Sigmoid colon (tissue), 7 donors: ENCODE measurements at places on chromosomes 12 and 14.

- H3K4me1 ChIP-seq: peaks cover 50% of the 10 kb centered on the region
- no peak overlapping the region for H3K4me3 ChIP-seq
- H3K36me3 ChIP-seq: no peaks in the 10 kb centered on the region
- H3K27me3 ChIP-seq: no peaks in the 10 kb centered on the region
- no peak for DNase-seq
- H3K27ac ChIP-seq: peak overlapping the region; percentile 48
These were observed 16.2 kb downstream of the SYNE3 start for GRCh38 chr14:95500201-95500681.

- H3K36me3 ChIP-seq: no peaks in the 10 kb centered on the region
- no peaks in the 10 kb centered on the region for H3K4me1 ChIP-seq
- peak overlapping the region; percentile 29 for H3K4me3 ChIP-seq
- peak overlapping the region; percentile 58 for H3K27ac ChIP-seq
- no peaks in the 10 kb centered on the region for H3K27me3 ChIP-seq
These were observed 1.5 kb downstream of the SPX start for GRCh38 chr12:21527451-21528180.

GRCh38 chr12:89163918-89164317 lies 188.4 kb downstream of the DUSP6 start:
- H3K27ac ChIP-seq: no peak overlapping the region
- no peaks in the 10 kb centered on the region for H3K27me3 ChIP-seq
- no peak for DNase-seq
- H3K4me3 ChIP-seq: no peak overlapping the region
- peaks cover 53% of the 10 kb centered on the region for H3K4me1 ChIP-seq
- no peaks in the 10 kb centered on the region for H3K36me3 ChIP-seq

- no peak overlapping the region for H3K4me3 ChIP-seq
- H3K4me1 ChIP-seq: no peaks in the 10 kb centered on the region
- H3K27ac ChIP-seq: no peak overlapping the region
- no peak for DNase-seq
- no peaks in the 10 kb centered on the region for H3K36me3 ChIP-seq
- no peaks in the 10 kb centered on the region for H3K27me3 ChIP-seq
These were observed 232.0 kb downstream of the BTG1 start for GRCh38 chr12:91913651-91914050.

DNA sequence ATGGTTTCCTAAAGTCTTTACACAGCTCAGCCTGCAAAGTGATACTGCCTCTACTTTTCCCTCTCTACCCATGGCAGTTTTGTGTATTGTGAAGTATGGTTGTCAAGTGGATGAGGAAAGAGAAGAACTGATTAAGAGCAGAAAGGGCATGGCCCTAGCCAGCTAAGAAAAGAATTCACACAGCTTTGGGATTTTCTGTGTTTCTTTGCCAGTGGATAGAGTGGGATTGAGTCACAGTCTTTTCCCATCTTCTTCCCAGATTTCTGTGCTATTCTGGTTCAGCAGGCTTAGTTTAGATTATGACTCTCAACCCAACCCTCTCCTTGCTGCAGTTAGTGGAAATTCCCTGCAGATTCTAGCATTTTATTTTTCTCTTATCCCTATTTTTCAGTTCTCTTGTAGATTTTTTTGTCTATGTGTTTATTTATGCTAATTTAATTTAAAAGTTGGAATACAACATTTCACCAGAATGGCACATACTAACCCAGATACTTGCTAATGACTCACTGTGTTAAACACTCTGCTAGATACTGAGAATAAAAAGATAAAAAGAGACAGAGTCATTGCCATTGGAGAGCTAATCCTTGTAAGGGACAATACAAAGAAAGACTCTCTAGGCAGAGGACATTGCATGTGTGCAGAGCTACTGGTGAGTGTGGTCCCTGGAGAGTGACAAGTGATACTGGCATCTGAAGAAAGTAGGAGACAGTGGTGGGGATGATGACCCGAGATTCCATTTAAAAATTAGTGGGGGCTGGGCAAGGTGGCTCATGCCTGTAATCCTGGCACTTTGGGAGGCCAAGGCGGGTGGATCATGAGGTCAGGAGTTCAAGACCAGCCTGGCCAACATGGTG lies 106.3 kb downstream of the ST8SIA1 start:
- no peaks in the 10 kb centered on the region for H3K36me3 ChIP-seq
- no peak overlapping the region for H3K27ac ChIP-seq
- no peaks in the 10 kb centered on the region for H3K4me1 ChIP-seq

GRCh38 chr12:18430425-18431048 lies 169.2 kb downstream of the PIK3C2G start:
- no peak for DNase-seq
- no peaks in the 10 kb centered on the region for H3K27me3 ChIP-seq
- no peaks in the 10 kb centered on the region for H3K36me3 ChIP-seq
- H3K4me1 ChIP-seq: peaks cover 3% of the 10 kb centered on the region

- H3K27me3 ChIP-seq: no peaks in the 10 kb centered on the region
- DNase-seq: no peak
- peaks cover 3% of the 10 kb centered on the region for H3K4me1 ChIP-seq
- H3K27ac ChIP-seq: no peak overlapping the region
- H3K4me3 ChIP-seq: no peak overlapping the region
These were observed 5.8 kb upstream of the NEMF start for GRCh38 chr14:49858383-49858782.

DNA sequence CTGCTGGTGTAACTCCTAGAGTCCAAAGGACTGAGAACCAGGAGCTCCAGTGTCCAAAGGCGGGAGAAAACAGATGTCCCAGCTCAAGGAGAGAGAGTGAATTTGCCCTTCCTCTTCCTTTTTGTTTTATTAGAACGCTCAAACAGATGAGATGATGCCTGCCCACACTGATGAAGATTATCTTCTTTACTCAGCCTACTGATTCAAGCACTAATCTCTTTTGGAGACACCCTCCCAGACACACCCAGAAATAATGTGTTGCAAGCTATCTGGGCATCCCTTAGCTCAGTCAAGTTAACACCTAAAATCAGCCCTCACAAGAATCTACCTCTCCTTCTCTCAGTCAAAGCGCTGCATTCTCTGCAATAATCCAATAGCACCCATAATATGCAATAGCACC lies 78.2 kb upstream of the BCL2L14 start:
- H3K4me1 ChIP-seq: no peaks in the 10 kb centered on the region
- no peak for DNase-seq
- H3K27ac ChIP-seq: no peak overlapping the region
- no peaks in the 10 kb centered on the region for H3K36me3 ChIP-seq
- H3K4me3 ChIP-seq: no peak overlapping the region

DNA sequence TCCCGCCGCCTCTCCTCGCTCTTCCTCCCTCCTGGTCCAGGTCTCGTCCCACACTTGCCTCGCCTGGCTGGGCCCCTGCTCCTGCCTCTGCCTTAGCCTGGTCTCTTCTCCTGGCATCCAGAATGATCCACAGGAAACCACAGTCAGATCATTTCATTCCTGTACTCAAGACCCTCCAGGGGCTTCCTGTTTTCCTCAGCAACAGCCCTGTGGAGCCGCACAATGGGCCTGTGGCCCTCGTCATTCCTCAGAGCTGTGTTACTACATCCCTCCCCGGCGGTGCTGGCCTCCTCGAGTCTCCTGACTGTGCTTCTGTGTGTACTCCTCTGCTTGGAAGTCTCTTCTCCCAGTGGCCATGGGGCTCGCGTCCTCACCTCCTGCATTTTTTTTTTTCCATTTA lies 20.1 kb downstream of the ATP6V0A2 start:
- H3K4me1 ChIP-seq: no peaks in the 10 kb centered on the region
- peaks cover 5% of the 10 kb centered on the region for H3K36me3 ChIP-seq
- no peaks in the 10 kb centered on the region for H3K27me3 ChIP-seq
- no peak overlapping the region for H3K27ac ChIP-seq
- H3K4me3 ChIP-seq: no peak overlapping the region

DNA sequence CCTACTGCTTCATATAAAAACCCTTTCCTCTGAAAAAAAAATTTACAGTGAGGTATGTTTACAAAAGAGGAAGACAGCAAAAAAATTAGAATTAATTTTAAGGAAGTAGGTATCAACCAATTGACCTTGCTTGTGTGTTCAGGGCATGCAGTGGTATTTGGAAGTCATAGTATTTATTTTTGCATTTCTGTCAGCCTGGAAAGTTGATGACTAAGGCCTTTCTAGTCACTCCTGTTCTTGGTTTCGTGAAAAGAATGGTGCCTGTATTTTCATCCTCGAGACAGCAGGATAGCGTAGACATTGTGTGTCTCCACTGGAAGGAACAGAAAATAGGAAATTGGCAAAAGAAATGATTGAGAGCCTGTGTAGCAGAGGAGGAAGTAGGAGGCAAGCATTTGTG lies 24.5 kb downstream of the SLC16A7 start:
- H3K27ac ChIP-seq: no peak overlapping the region
- no peaks in the 10 kb centered on the region for H3K27me3 ChIP-seq
- H3K36me3 ChIP-seq: no peaks in the 10 kb centered on the region
- H3K4me1 ChIP-seq: peaks cover 8% of the 10 kb centered on the region

DNA sequence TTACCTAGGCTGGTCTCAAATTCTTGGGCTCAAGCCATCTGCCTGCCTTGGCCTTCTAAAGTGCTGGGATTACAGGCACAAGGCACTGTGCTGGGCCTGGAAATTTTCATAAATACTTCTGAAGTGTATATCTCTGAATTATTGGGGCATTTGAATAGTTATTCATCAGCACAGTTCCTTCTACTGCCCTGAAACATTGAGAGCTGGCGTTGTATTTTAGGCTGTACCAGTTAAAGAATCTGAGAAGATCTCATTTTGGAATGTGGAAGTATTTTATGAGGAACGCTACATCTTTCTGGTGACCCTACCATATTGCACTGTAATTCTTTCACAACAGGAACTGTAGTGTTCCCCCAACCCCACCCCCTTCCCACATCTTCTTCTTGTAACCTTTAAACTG lies 349.0 kb upstream of the RGS6 start:
- H3K36me3 ChIP-seq: no peaks in the 10 kb centered on the region
- H3K4me1 ChIP-seq: peaks cover 11% of the 10 kb centered on the region
- no peak overlapping the region for H3K4me3 ChIP-seq
- DNase-seq: no peak
- H3K27me3 ChIP-seq: no peaks in the 10 kb centered on the region

DNA sequence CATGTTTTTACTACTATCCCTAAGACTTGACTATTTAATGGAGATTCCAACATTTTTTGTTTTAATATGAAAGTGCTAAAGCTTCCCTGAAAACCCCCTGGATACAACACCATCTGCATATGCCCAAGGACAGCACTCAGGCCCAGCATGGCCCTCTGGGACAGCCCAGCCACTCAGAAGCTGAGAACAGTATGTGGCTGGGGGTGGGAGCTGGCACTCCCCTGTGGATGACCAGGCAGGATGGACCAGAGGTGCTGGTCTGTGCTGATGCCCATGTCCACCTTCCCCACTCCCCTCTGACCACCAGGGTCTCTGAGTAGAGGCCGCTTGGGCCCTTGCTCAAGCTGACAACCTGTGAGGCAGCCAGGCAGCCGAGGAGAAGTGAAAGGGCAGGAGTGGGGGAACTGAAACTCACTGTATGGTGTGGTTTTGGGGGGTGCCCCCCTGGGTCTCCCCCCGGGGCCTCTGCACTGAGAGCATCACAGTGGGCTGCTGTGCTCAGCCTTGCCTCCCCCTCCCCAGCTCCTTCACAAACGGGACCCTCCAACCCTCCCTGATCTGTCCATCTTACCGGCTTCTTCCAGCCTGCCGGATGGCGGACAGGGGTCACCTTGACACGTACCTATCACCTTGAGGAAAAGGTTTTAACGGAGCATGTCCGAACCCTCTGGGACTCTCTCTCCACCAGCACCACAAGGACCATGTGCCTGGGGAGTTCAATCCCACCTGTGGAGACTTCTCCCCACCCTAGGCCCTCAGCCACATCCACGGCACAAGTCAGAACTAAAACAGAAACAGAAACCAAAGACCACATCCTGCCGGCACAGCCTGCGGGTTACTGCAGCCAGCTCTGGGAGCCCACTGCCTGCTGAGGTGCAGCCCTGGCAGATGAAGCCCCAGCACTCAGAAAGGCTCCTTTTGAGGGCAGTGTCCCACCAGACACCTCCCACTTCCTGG lies at the start of gene TMEM229B:
TSS of gene TMEM229B (minus strand) at position 785 of the 957 bp plus-strand sequence. CDS start 14,798 bp downstream, outside the sequence.
- peak within 1 kb of the TSS; percentile 33 for H3K4me3 ChIP-seq
- H3K36me3 ChIP-seq: no peaks in the 10 kb centered on the region
- no peak for DNase-seq
- H3K27me3 ChIP-seq: no peaks in the 10 kb centered on the region
- peak within 1 kb of the TSS; percentile 27 for H3K27ac ChIP-seq
- no peaks in the 10 kb centered on the region for H3K4me1 ChIP-seq

- H3K4me3 ChIP-seq: no peak overlapping the region
- no peaks in the 10 kb centered on the region for H3K27me3 ChIP-seq
- DNase-seq: no peak
- no peaks in the 10 kb centered on the region for H3K36me3 ChIP-seq
- no peaks in the 10 kb centered on the region for H3K4me1 ChIP-seq
These were observed 9.0 kb downstream of the EXOC5 start for GRCh38 chr14:57259672-57260071.

DNA sequence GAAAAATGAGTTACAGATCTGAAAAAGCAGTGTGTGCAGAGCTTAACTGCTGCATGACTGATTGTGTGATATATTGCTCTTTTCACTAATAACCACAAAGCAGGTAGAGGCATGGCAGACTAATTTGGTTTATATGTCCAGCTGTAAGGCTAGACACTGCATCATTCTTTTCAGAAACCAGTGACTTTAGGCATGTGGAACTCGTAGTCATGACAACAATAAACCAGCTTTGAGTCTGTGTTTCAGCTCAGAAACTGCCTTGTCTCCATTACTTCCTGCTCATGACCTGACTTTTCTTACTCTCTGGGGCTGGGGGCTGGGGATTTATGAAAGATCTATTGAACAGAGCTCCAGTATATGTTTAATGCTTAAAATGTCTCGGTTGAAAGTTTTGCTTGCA lies 146.8 kb upstream of the LRIG3 start:
- no peak for DNase-seq
- H3K36me3 ChIP-seq: no peaks in the 10 kb centered on the region
- no peaks in the 10 kb centered on the region for H3K27me3 ChIP-seq

GRCh38 chr12:51958542-51958941 lies 7.0 kb downstream of the ACVR1B start:
- H3K27me3 ChIP-seq: no peaks in the 10 kb centered on the region
- no peak overlapping the region for H3K4me3 ChIP-seq
- no peak overlapping the region for H3K27ac ChIP-seq
- no peaks in the 10 kb centered on the region for H3K36me3 ChIP-seq

DNA sequence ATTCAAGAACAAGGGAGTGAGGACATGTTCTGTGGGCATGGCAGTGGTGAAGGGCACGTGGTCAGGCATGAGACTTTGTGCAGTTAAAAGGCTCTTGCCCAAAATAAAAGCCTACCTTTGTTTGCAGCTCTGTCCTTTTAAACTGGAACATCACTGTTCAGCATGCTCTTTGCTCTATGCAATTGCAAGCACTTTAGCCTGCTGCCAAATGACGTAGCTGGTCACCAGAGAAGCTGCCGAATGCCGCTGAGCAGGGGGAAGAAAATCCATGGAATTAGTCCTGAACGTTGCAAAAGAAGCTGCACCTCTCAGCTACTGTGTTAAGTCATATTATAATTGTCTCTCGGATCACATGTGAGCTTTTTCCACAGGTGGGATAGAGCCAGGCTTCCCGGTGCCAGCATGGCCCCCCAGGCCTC lies 176.3 kb upstream of the DIO2 start:
- no peaks in the 10 kb centered on the region for H3K27me3 ChIP-seq
- no peak overlapping the region for H3K27ac ChIP-seq
- no peaks in the 10 kb centered on the region for H3K4me1 ChIP-seq
- no peak for DNase-seq

GRCh38 chr14:55038708-55039107 lies 11.7 kb downstream of the SOCS4 start:
- H3K4me3 ChIP-seq: no peak overlapping the region
- no peaks in the 10 kb centered on the region for H3K27me3 ChIP-seq
- DNase-seq: no peak
- peaks cover 3% of the 10 kb centered on the region for H3K4me1 ChIP-seq
